ENCODE measurements at places on chromosomes 11 and 22.

- DNase-seq, result no peak
Observed at GRCh38 chr11:6455070-6455469, 14.3 kb upstream of the HPX start.

DNA sequence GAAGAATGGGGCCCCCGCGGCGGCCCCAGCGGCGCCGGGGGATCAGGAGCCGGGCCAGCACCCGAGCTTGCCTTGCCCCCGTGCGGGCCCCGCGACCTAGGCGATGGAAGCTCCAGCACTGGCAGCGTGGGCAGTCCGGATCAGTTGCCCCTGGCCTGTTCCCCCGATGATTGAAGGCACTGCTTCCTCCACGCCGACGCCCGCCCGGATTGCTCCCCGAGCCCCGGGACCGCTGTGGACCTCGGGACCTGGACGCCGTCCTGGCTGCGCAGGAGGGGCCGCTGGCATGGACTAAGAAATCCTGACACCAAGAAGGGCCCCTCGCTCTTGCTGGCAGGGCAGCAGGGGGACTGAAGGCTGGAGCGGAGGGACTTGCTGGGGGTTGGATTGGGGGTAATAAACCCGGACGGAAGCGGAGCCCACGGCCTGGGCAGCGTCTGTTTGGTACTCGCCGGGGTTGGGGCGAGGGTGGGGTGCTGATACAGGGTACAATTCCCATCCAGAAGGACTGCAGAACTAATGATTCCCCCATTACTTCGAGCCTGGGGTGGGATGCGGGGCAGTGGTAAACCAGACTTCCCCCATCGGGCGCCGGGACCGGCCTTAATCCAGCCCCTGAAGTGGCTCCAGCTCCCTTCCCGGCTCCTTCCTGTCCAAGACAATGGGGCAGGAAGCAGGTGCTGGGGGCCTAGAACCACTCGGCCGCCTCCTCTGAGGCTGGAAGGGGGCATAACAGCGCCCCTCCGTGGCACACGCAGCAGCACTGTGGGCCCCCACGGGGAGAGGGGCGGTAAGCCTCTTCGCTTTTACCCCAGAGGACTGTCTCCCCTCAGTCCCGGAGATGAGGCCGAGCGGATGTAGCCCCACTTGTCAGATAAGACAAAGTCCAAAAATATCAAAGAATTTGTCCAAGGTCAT, 1.0 kb downstream of the CCDC85B start:
- DNase-seq, result peak; percentile 43

DNA sequence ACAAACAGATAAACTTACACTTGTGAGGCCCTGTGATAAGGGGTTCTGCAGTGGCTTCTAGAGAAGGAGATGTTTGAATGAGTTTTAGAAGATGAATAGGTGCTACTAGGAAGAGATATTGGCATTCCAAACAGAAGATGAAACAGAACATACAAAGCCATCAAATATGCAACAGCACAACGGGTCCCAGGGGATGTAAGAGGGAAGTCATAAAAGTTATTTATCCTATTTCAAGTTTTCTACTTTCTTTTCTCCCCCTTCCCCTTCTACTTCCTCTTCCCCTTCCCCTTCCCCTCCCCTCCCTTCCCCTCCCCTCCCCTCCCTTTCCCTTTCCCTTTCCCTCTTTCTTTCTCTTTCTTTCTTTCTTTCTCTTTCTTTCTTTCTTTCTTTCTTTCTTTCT, 94.9 kb upstream of the CADM1 start:
- DNase-seq, result no peak

GRCh38 chr11:122436188-122436555, 219.3 kb upstream of the UBASH3B start:
- no peak for DNase-seq

DNA sequence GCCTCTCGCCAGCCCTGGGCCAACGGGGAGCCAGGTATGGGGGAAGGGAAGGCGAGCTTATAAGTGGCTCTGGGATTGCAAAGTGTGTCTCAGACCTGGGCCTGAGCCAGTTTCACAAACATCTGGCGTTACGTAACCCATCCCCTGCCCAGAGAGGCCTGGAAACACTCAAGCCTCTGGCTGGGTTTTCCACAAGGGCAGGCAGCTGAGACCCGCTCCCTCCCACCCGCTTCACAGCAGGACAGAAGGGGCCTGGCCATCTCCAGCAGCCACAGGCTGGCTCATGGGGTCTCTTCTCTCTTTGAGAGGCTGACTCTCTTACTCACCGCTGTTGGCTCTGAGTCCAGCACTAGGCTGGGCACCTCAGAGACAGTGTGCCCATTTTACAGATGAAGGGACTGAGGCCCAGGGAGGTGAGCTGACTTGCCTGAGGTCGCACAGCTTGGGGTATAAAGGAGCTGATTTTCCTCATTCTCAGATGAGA, 44.5 kb downstream of the TRIOBP start:
- DNase-seq, result peak; percentile 35

- no peak for DNase-seq
Observed at GRCh38 chr11:123560006-123560405, 94.4 kb downstream of the SCN3B start.

GRCh38 chr22:32606181-32606580, 131.6 kb downstream of the FBXO7 start:
- DNase-seq, result no peak

GRCh38 chr11:67024410-67024809, 1.5 kb downstream of the SYT12 start:
- DNase-seq, result no peak

- no peak for DNase-seq
Observed at GRCh38 chr11:108891909-108892511, 227.1 kb downstream of the DDX10 start.

DNA sequence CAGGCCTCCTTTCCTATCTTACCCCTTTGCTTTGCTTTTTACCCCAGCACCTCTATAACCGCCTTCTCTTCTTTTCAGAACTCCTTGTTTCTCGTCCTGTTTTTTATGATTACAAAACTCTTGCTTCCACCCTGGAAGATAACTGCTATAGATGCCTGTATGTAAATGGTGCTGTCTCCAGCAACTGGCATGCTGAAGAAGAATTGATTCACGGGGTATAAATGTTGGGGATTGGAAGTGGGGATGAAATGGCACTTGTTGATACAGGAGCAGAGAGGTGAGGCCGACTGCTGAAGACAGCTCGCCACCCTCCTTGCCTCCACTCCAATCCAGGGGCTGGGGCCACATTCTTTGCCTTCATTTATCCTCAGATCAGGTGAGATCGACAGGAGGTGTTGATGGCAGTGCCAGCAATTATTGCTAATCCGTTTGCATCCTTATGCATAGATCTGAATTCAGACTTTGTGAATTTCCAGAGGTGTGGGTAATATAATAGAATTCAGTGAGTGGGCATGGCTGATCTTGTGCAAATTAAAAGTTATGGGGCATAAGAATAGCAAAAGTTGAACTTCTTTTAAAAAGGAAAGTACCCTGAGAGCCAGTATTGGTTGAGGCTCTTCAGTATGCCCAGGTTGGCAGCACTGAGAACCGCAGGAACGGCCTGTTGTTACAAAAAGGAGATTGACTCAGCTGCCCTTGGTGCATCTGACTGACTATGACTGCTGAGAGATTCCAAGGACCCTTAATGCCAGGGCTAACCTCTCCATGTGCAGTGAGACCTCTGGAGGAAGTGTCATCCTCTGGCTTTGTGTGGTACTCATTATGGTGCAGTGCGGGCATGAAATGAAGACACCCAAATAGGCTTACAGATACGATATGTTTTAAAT, 5.3 kb downstream of the NEAT1 start:
- DNase-seq, result no peak

DNA sequence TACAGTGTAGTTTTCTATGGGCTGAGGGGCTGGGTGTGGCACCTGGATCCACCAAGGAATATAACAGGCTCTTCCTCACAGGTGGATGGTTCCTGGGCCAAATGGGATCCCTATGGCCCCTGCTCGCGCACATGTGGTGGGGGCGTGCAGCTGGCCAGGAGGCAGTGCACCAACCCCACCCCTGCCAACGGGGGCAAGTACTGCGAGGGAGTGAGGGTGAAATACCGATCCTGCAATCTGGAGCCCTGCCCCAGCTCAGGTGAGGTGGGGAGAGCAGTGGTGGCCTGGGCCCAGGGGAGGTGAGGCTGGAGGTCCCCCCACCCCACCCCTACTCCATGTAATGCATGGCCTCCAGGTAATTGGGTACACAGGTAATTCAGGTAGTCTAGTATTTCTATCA, 20.7 kb downstream of the ADAMTS15 start:
- no peak for DNase-seq

GRCh38 chr22:23110190-23110921, 31.4 kb downstream of the RSPH14 start:
- no peak for DNase-seq

DNA sequence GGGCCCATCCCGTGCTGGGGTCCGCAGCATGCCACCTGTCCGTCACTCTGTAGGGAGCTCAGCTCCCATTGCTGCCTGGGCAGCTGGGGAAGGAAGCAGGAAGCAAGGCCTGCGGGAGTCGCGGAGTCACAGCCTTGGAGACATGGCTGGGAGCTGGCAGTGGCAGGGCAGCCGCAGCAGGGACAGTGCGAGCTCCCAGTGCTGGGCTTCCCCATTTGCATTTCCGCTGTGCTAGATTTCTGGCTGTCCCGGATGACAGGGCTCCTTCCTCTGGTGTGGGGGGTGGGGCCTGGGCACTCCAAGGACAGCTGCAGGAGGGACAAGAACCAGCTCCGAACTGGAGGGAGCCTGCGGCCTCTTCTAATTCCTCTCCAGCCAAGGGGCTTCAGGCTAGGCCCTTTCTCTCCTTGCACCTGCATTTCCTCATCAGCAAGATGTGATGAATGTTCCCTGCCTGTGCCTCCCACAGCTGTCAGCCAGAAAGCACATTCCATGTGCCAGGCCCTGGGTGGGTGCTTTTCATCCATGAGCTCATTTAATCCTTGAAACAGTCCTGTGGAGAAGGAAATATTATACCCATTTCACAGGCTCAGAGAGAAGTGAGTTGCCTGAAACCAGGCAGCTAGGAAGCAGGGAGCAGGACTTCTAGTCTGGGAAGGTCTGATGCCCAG, 48.0 kb downstream of the MYO7A start:
- no peak for DNase-seq

DNA sequence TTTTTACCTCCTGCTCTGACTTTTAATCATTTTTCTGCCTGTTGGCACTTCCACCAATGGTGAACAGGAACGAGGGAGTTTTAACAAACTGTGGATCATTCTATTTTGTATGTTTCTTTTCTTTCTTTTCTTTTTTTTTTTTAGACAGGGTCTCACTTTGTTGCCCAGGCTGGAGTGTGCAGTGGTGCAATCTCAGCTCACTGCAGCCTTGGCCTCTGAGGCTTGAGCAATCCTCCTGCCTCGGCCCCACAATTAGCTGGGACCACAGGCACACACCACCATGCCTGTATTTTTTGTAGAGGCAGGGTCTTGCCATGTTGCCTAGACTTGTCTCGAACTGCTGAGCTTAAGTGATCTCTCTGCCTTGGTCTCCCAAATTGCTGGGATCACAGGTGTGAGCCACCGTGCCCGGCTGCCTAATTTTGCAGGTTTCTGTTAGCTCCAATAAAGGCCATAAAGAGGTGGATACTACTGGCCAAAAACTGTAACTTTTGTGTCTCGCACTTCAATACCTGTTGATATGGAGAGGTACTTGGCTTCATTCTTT, 59.8 kb downstream of the SLC25A17 start:
- DNase-seq, result no peak

- DNase-seq, result no peak
Observed at GRCh38 chr22:31105282-31105929, 2.0 kb downstream of the SELENOM start.

GRCh38 chr11:34928960-34929680, 12.7 kb downstream of the PDHX start:
- DNase-seq, result no peak

DNA sequence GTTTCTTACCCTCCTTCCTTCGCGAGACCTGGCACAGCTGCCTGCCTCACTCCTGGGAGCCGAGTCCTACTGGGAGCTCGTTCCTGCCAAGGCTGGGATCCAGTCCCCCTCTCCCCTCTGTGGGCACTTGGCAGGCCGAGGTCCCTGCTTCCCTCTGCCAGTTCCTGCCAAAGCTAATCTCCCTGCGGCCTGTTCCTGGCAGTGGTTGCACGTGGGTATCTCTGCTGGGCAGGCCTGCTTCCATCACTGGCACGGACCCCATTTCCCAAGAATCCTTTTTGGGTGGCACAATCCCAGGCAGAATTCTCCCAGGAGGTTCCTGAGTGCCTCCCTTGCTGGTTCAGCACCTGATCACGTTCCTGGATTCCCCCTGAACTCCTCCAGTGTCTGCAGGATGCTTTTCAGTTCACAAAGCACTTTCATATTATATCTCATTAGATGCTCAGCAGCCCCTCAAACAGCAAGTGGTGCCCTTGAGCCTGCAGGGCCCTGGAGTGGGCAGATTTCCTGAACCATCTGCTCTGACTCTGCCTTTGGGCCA, 96.5 kb downstream of the RRM1 start:
- no peak for DNase-seq

DNA sequence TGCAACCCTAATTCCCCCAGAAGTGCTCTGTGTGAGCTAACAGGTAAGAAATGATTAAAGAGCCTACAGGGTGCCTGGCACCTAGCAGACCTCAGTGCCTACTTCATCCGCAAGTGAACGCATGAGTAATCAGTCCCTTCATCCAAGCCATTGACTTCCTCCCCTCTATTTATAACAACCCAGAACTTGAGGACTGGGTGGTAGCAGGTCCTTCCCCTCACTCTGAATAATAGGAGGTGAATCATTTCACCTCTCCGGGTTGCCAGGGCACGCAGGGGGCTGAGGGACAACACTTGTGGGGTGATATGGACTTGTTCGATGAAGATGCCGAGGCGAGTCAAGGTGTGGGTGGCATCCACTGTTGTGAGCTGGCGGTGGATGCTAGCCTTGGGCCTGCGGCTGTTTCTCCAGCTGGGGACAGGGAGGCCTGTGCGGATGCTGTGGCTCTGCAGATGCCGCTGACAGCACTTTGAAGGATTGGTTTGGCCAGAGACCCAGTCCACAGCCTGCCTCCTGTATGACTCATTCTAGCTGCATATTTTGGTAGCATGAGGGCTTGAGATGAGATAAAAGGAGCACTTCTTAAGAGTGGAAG, 11.7 kb upstream of the SORL1-AS1 start:
- peak; percentile 47 for DNase-seq

GRCh38 chr11:45143494-45143893, 2.9 kb upstream of the PRDM11 start:
- DNase-seq, result no peak

DNA sequence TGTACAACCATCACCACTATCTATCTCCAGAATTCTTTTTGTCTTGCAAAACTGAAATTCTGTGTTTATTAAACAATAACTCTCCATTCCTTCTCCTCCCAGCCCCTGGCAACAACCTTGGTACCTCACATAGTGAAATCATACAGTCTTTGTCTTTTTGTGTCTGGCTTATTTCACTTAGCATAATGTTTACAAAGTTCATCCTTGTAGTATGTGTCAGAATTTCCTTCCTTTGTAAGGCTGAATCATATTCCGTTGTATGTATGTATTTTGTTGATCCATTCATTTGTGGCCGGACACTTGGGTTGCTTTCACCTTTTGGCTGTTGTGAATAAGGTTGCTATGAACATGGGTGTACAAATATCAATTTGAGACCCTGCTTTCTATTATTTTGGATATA, 243.7 kb upstream of the TBCEL start:
- DNase-seq, result no peak

GRCh38 chr11:45023065-45023365, 72.3 kb upstream of the TP53I11 start:
- DNase-seq, result no peak

- DNase-seq, result no peak
Observed at GRCh38 chr11:35998634-35999033, 54.8 kb downstream of the LDLRAD3 start.

GRCh38 chr22:27740202-27740748, 61.3 kb downstream of the MN1 start:
- DNase-seq, result no peak

GRCh38 chr11:2892215-2892966, 6.8 kb upstream of the CDKN1C start:
- peak; percentile 74 for DNase-seq

Measured in A549 (cell line).